ENCODE measurements at places on chromosomes 1 and 21.
A peak's percentile ranks its signal among the peaks of the same experiment; 100 is the strongest.

DNA sequence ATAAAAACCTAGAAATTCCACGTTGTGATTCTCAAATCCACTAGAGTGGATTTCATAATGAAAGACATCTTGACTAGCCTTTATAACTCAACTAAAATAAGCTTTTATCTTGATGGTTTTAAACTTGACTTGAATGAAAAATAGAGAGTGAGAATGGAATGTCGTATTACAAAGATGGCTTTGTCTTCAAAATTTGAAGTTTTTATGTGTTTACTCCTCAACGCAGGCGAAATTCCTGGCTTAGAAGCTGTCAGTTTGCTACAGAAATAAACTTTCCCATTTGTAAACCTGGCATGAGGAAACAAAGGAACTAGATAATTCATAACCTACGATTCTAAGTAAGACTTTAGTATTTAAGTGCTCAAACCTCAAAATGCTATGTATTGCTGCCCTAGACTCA, 90.0 kb upstream of the KRTAP19-8 start:
- no peak for DNase-seq

GRCh38 chr1:90725657-90726424, 8.7 kb upstream of the BARHL2 start:
- DNase-seq: peak; percentile 39

DNA sequence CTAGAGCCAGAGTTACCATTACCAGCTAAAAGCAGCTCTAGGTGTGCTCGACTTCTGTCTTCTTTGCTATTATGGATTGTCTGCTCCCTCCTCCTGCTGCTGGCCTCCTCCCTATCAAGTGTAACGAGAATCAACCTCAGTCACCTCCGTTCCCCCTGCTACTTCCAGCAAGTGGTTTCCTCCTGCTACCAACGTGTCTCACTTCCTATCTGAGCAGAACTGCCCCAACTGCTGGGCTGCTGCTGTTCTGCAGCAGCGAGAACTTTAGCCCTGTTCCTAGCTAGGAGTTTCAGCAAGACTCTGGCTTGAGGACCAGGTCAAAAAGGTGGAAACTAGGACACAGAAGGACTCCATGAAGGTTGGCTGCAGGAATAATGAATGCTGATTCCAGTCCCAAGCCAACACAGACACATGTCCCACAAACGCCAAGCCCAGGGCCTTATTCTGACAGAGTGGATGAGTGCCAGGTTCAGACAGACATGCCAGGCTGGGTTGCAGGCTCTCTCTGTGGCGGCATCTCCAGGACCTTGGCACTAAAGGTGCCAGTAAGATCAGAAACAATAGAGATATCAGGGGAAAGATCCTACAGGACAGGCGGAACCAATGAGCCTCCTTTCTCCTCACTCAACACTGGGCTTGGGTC, 46.9 kb downstream of the CD34 start:
- DNase-seq: no peak

GRCh38 chr1:245378745-245379144, 224.0 kb downstream of the KIF26B start:
- no peak for DNase-seq

- DNase-seq: no peak
These were observed 39.7 kb downstream of the RIPK4 start for GRCh38 chr21:41726970-41727783.

- DNase-seq: no peak
These were observed 2.5 kb upstream of the MEF2D start for GRCh38 chr1:156502894-156503697.

GRCh38 chr1:111475701-111476100, 1.9 kb downstream of the C1orf162 start:
- DNase-seq: peak; percentile 62

DNA sequence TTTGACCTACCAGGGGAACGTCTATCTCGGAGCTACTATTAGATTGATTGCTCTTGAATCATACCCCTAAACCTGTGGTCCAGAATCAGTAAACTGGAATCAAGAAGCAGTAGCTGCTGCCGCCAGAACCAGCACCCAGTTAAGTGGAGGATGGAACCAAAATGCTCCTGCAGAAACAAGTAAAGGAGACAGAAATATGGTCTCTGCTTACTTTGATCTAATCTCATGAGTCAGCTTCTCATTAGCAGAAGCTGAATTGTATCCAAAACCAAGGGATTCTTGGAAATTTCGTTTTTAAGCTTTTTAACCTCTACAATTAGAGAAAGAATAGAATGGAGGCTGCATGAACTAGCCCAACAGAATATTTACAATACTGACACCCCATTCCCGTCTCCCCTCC, 42.6 kb upstream of the PIGV start:
- DNase-seq: no peak

- DNase-seq: no peak
These were observed 59.8 kb downstream of the MAB21L3 start for GRCh38 chr1:116170721-116171589.

GRCh38 chr1:31657972-31658510, 13.4 kb upstream of the PEF1 start:
- no peak for DNase-seq

DNA sequence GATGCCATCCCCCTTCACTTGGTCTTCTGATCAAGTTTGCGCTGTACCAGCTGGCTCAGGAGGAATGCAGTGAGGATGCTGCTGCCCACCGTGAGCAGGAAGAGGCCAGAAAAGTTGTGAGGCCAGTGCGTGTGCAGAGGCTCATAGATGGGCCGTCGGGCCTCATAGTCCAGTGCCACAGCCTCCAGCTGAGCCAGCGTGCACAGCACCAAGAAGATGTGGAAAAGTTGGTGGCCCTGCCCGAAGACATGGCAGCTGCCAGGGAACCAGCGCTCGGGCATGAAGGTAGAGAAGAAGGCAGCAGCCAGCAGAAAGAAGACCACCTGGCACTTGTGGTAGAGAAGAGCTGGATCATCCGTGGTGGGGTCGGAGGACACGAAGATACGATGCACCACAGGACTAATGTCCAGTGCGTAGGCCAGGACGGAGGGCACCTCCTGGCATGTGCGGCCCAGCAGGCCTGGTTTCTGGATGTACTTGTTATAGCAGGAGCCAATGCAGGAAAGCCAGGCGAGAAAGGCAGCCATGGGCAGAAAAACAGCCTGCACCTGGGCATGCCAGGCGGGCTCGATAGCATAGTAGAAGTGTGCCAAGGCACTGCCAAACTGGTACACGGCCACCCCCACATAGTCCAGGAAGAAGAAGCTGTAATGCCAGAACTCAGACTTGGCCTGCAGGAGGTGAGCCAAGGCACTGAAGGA, 3.7 kb upstream of the AUNIP start:
- DNase-seq: no peak

GRCh38 chr1:166489356-166489669, 322.5 kb upstream of the FAM78B start:
- no peak for DNase-seq

DNA sequence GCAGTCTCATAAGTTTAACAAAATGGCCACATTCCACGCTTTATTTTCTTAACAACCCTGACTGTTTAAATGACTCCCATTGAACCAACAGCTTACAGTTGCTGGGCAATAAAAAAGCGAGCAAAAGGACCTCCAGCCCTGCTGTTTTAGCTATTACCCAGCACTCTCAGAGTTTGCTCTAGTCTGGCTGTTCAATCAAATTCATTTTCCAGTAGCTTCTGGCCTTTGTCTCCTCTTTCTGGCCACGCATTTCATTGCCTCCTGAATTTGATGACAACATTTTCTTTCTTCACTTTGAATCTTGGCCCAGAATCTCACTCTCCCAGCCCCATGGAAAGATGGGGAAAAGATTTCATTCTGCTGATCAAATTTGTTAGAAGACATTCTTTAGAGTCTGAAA, 44.1 kb upstream of the DOCK7 start:
- DNase-seq: no peak

DNA sequence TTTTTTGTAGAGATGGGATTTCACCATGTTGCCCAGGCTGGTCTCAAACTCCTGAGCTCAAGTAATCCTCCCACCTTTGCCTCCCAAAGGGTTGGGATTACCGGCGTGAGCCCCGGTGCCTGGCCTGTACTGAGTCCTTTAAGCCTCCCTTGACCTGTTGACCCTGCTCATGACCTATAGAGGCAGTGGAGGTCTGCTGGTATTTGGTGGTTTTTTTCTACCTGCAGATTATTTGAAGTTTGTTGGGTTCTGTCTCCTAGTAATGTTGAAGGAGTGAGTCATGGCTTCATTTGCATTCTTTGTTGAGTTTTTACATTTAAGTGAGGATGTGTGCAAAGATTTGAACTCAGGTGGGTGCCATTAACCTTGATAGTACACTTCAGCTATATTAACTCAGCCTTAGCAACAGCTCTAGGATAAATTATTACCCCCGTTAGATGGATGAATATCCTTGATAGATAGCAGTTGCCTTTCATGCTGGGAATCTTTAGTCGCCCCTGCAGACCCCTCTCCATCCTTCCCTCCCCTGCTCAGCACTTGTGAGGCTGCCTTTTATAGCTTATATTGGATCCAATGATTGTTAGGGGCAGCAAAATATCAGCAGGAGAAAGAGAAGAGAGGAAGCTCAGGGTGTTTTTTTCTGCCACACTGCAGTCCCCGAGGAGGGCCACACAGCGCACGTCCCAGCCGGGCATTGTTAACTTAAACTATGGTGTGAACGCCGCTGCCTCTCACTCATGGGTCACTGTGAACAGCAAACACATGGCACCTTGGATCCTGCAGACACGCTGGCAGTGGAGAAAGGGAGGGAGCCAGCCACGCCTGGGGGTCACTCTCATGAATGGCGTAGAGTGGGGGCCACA, 14.9 kb upstream of the NPPB start:
- no peak for DNase-seq

- no peak for DNase-seq
These were observed 6.8 kb downstream of the C1orf198 start for GRCh38 chr1:230861489-230861888.

DNA sequence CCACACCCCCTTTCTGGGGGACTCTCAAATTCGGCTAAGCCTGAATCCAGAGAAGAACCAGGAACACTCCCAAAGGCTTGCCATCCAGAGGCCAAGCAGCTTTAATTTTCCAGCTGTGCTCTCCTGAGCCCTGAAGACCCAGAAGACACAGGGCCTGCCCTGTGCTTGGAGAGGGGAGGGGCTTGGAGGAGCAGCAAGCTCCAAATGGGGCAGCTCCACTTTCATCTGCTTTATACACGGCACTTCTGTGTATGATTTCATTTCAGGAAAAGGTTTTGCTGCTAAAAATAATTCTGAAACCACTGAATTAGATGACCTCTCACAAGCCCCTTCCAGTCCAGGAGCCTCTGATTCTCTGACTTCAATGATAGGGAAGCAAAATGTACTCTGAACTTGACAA, 39.2 kb upstream of the CTTNBP2NL start:
- no peak for DNase-seq

DNA sequence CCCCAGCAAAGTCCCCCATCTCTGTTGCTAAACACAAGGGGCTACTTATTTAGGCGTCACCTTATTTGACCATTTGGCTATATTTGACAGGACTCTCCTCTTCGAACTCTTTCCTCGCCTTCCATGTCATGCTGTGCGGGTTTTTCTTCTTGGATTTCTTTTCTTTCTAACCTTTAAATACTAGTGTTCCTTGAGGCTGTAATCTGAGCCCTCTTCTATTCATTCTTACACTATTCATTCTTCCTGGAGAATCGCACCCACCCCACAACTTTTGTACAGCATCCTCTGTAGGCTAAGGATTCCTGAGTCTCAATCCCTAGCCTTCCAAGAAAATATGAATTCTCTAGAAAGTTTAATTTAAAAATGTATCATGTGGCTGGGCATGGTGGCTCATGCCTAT, 61.7 kb upstream of the C1orf115 start:
- DNase-seq: no peak

Data from activated T-cell treated with anti-CD3 and anti-CD28 coated beads, Interleukin-2, amount 50 U/mL, for 48 hours (primary cell).